ENCODE measurements at places on chromosomes 16 and 17.

GRCh38 chr16:4496305-4496704, 20.1 kb downstream of the HMOX2 start:
- no peak for DNase-seq

- DNase-seq: no peak
Measured at GRCh38 chr17:1709971-1710806, at the start of gene TLCD2. TSS of gene TLCD2 (minus strand) at chr17:1710377. CDS start at chr17:1710242, 135 bp downstream.

GRCh38 chr16:72788269-72788809, 259.6 kb downstream of the ZFHX3 start:
- no peak for DNase-seq

DNA sequence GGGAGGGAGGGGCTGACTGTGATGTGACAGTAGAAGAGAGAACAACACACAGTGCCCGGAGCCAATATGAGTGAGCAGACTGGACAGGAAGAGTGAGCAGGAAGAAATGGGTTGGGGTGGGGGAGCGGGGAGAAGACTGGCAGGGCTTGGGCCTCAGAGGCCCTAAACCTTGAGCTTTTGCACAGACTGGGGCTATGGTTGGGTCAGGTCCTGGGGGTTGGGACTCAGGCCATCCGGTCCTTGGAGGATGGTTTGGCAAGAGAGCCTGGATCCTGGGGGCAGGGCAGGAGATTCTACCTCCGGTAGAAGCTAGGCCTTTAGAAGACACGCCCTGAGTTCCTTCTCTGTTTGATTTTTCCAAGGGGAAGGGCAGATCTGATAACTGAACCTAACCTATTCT, 1.1 kb downstream of the CAMTA2 start:
- no peak for DNase-seq

DNA sequence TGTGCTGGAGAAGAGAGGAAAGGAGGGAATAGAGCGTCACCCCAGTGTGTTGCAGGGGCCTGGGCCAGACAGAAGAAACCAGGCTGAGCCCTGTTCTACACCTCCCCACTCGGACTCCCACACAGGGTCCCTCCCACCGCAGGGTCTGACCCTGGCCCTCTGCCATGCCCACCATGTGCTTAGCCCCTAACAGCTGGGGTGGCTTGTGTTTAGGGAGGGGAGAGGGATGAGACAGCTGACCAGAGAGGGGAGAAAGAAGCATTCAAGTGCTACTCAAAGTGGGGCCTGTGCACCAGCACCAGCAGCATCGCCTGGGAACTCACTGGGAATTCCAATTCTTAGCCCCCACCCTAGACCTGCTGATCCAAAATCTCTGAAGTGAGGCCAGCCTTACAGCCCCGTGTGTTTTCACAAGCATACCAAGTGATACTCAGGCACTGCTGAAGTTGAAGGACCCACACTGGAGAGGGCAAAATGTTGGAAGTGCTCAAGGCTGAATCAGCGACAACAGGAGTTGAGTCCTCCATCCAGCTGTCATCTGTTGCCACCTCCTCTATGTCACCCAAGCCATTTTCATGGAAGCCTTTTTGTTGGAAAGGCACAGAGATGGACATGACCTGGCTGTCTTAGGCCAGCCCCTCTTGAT, 47.0 kb downstream of the FZD2 start:
- no peak for DNase-seq

GRCh38 chr17:42276359-42276608, at the start of gene STAT5B:
TSS of gene STAT5B (minus strand) at chr17:42276391. CDS start at chr17:42232127, 44,264 bp downstream.
- peak; percentile 41 for DNase-seq

DNA sequence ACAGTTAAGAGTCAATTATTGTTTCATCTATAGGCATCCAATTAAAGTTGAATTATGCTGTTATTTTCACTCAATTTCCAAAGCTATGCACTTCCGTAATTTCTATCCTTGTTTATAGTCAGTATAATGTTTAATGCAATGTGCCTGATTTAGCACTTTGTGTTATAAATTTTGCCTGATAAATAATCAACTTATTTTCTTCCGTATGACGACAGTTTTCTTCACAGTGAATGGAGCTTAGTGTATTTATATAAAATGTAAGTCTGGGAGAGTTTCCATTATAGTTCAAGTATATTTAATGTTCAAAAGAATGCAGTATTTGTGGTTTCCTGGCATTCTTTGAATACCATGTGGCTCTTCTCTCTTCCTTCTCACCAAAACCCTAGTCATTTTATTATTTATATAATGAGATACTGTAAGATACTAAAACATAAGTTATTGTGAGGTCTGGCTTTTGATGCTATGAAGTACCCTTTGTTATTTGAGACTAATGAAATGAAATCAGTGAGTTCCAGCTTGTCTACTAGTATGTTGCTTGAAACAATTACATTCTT, 240.6 kb downstream of the PRKCA start:
- no peak for DNase-seq

DNA sequence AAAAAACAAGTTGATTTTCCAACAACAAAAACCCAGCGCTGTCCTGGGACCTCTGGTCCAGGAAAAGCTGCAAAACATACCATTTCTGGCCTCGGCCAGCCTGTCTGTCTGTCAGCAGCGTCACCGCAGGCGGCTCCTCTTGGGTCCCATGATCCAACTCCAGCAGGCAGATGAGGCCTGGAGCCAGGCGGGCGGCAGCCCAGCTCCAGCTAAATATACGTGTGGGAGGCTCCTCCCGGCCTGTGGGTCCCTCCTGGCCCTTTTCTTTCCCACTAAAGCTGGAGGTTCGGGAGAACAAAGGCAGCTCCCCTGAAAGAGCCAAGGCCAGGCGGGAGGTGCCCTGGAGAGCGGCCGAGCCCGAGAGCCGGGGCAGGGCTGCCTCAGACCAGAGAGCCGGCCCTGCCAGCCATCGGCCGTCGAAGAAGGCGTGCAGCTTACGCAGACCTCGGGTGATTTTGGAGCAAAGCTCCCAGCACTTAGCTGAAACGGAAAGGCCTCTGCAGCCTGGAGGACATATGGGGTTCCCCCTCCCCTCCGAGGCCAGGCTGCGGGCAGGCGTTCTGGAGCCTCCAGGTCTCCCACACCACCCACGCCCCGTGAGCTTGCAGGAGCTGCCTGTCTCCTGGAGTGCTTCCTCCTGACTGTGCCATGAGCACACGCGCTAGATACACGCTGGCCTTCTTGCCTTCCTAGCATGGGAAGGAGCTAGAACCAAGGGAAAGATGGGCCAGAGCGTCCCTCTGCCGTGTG, 19.9 kb upstream of the JPH3 start:
- no peak for DNase-seq

DNA sequence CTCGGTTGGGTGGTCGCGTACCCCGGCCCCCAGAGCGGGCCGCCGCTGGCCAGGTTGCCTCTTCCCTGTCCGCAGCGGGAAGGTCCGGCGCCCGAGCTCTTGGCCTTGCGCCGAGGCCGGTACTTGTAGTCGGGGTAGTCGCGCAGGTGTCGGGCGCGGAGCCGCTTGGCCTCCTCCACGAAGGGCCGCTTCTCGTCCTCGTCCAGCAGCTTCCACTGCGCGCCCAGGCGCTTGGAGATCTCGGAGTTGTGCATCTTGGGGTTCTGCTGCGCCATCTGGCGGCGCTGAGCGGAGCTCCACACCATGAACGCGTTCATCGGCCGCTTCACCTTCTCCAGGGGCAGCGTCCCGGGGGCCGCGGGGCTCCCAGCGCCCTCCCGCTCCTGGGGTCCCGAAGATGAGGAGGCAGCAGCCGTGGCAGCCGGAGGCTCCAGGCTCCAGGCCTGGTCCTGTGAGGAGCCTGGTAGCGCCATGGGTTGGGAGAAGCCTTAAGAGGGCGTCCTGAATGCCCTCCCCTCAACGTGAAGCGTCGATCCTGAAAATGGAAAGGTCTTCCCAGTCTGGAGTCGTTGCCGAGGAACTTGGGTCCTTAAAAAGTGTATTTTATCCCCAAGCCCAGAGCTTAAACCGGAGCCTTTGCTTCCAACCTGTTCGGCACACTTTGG, 558 bp downstream of the SOX15 start:
- peak; percentile 49 for DNase-seq

DNA sequence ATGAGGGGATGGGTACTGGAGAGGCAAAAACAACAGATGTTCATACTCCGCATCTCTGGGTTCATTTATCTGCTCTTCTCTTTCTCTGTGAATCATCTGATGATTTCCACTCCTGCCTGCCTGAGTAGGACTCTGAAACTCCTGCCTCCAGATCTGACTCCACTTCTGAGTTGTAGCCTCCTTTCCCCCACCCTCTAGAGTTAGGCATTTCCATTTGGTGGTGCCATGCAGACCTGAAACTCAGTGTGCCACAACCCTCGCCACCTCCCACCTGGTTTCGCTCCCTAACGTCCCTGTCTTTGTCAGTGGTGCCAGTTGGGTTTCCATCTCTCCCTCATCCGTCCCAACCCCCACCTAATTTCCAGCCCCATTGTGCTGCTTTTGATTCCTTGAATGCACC, 126.2 kb downstream of the PRKCB start:
- DNase-seq: peak; percentile 59

GRCh38 chr16:55016515-55016914, 85.8 kb downstream of the IRX5 start:
- no peak for DNase-seq

DNA sequence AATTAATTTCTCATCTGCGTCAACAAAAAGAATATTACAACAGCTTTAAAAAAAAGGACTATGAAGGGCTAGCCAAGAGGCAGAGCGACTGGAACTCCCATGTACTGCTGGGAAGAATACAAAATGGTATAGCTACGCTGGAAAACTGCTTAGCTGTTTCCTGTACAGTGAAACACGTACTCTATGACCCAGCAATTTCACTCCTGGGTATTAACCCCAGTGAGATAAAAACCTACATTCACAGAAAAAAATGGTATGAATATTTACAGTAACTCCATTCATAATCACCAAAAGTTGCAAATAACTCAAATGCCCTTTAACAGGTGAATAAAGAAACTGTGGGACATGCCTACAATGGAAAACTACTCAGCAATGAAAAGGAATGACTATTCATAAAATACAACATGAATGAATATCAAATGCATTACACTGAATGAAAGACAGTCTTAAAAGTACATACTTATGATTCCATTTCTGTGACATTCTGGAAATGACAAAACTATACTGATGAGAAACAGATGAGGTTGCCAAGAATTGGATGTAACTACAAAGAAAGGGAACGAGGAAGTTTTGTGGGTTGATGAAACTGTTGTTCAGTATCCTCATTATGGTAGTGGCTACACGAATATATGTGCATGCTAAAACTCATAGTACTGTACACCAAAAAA, 27.6 kb downstream of the CMTM4 start:
- DNase-seq: no peak

DNA sequence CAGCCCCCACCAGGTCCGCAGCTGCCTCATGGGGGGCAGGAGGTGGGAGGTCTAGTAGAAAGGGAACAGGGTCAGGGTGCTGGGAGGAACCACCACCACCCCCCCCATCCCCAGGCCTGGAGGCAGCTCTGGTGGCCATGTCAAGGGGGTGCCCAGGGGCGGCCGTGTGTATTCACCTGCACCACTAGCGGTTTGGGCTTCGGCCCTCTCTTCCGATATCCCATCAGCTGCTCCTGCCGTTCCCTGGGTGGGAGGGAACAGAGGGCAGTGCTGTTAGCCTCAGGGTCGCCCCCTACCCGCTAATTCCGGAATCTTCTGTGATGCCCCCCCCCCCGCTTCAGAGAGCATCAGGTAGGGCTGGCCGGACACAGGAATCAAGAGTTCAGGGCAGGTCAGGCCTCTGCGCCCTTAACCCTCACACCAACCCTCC, 3.8 kb downstream of the CBX4 start:
- DNase-seq: no peak

GRCh38 chr17:63842173-63842539, 329 bp downstream of the SMARCD2 start:
- no peak for DNase-seq

DNA sequence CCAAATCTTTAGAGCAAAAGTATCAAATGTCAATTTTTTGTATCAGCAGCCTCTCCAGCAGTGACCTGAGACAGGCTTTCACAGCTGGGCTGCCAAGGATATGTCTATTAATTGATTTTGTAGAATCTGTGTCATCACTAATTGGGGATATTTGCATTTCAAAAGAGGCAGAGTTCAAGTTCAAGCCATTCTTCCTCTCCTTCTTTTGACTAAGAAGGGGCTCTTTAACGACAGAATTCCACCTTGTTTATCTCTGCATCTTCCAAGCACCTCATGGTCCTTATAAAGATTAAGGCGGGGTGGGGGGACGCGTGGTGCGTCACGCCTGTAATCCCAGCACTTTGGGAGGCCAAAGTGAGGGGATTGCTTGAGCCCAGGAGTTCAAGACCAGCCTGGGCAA, 15.2 kb upstream of the BHLHA9 start:
- DNase-seq: no peak

DNA sequence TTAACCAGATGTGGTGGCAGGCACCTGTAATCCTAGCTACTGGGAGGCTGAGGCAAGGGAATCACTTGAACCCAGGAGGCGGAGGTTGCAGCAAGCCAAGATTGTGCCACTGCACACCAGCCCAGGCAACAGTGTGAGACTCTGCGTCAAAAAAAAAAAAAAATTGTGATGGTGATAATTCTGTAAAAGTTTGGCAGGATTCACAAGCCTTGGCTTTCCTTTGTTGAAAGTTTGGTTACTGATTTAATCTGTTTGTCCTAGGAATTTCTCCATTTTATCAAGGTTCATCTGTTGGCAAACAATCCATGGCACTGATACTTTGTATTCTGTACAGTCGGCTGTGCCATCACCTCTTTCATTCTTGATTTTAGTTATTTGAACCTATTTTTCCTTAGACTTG, 15.9 kb downstream of the EIF4A3 start:
- DNase-seq: no peak

GRCh38 chr16:671353-672131, 3.6 kb downstream of the RHOT2 start:
- DNase-seq: no peak

DNA sequence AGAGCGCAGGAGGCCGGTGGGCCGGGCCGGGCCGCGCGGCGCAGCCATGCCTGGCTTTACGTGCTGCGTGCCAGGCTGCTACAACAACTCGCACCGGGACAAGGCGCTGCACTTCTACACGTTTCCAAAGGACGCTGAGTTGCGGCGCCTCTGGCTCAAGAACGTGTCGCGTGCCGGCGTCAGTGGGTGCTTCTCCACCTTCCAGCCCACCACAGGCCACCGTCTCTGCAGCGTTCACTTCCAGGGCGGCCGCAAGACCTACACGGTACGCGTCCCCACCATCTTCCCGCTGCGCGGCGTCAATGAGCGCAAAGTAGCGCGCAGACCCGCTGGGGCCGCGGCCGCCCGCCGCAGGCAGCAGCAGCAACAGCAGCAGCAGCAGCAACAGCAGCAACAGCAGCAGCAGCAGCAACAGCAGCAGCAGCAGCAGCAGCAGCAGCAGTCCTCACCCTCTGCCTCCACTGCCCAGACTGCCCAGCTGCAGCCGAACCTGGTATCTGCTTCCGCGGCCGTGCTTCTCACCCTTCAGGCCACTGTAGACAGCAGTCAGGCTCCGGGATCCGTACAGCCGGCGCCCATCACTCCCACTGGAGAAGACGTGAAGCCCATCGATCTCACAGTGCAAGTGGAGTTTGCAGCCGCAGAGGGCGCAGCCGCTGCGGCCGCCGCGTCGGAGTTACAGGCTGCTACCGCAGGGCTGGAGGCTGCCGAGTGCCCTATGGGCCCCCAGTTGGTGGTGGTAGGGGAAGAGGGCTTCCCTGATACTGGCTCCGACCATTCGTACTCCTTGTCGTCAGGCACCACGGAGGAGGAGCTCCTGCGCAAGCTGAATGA, 606 bp downstream of the THAP11 start:
- peak; percentile 31 for DNase-seq

All from activated CD4-positive, alpha-beta T cell treated with anti-CD3 and anti-CD28 coated beads for 24 hours (primary cell).